Trophoblast cell (in vitro differentiated cells and primary cell): ENCODE measurements at places on chromosomes 4 and X.

DNA sequence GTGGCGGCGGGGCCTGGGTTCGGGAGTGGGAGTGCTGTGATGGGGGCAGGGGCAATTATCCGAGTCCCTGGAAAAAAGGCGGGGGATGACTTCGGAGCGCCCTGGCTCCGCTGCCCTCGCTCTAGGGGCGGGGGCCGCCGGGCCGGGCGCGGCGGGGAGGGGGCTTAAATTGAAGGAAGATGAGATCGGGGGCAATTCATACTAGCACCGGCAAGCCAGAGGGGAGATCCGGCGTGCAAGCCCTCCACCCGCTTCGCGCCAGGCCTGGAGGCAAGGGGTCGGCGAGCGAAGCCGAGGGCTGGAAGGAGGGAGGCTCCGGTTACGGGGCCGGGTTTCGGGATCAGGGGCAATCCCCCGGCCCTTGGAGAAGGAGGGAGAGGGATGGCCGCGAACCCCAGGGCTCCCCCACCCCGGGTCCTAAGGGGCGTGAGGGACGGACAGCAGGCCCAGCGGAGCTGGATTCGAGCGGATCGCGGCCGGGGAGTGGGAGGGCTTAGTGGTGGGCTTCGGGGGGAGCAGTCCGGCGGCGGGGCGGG, 1.2 kb downstream of the BCORL1 start:
- no peak for DNase-seq

DNA sequence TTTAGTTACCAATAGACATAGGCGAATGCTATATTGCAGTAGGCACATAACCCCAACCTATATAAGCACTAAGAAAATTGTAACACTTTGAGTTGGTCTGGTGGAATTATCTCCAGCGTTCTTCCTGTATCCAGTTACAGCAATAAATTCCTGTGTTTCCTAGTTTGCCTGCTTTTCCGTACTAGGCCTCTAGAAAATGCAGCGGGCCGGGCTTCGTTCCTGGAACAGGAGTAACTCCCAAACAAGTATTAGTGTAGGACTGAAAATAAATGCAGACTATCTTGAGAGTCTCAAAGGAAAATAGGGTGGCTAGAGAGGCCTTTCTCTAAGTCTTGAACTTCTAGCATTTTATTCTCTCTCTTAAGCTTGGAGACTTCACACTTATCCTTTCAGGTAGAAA, 159.8 kb downstream of the OR13H1 start:
- peak; percentile 12 for DNase-seq

- peak; percentile 21 for DNase-seq
Observed at GRCh38 chr4:88526221-88526815, 2.7 kb upstream of the PYURF start.

GRCh38 chr4:140172960-140173359, 19.0 kb upstream of the MAML3 start:
- DNase-seq: peak; percentile 64

- peak; percentile 60 for DNase-seq
Observed at GRCh38 chr4:83285055-83285407, 433 bp upstream of the COQ2 start.

GRCh38 chr4:48133669-48134068, 381 bp downstream of the TXK start:
- DNase-seq: no peak

DNA sequence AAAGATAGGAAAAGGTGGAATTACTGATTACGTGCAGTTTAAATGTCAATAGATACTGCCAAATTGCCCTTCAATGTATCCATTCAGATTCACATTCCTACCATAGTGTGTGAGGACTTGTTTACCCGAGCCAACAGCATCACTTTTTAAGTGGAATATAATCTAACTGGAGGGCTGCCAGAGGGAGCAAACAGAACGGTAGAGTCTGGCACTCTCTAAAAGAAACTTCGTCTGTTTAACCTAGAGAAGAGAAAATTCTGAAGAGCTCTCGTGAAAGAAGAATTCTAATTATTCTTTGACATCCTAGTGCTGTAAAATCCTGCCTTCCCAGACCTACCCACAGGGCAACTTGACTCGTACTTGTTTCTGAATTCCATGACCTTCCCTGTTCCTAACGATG, 23.2 kb downstream of the SMIM43 start:
- DNase-seq: no peak

DNA sequence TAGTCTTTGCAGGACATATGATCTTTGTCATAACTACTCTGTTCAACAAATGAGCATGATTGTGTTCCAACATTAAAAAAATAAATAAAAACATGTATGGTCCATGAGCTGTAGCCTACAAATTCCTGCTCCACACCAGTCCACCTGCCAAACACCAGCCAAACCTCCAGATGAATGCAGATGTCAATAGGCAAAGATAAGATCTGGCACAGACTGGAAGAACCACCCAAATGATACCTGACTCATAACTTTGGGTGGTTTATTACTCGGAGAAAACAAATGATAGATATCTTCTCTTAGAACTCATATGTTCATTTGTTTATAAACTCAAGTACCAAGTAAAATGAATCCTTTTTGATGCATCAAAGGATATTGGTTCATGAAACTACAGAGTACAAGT, 425.1 kb downstream of the GBA3 start:
- DNase-seq: no peak

- DNase-seq: no peak
Observed at GRCh38 chrX:29541038-29541437, 674.3 kb upstream of the MAGEB2 start.

DNA sequence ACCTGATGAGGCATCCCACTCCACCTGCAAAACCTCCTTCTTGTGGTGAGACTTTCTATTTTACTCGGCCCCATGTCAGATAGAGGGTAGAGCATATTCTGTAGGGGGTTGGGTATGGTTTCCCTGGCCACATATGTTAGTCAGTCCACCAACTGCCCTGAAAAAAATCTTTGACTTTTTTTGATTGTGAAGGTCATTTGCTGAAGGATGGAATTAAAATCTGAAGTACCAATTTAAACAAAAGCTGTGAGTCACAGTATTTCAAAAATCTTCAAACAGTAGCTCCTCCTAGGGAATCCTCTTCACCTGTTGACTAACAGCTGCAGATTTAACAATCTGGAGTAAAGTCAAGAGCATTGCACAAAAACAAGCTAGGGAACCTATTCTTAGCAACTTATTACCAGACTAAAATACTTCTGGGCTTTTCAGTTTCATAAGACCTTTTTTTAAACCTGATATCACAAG, 8.0 kb upstream of the CCDC110 start:
- peak; percentile 9 for DNase-seq

- DNase-seq: no peak
Observed at GRCh38 chr4:125191232-125191631, 123.5 kb upstream of the FAT4 start.

DNA sequence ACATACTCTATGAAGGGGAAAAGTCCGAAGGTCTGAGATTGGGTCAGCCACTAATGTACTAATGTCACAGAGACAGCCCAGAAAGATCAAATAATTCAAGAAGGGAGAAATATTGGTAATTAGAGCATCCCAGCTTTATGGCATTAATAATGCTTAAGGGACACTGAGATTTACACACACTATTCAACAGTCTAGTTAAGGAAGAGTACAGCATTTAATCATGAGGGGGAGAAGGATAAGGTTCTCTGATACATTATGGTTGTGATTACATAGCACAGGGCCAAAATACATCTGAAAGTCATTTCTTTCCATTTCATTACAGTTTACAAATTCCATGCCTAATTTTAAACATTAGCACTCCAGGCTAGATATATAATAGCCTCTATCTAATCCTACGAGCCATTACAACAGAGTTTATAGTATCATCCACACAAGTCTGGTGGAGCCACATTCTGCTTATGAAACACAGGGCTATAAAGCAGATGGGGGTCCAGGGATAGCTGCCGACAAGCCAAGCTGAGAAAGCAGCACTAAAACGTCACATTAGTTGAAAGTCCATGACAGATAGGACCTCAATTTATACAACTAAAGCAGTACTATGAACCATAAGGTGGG, 108.0 kb upstream of the GRIA3 start:
- DNase-seq: no peak

DNA sequence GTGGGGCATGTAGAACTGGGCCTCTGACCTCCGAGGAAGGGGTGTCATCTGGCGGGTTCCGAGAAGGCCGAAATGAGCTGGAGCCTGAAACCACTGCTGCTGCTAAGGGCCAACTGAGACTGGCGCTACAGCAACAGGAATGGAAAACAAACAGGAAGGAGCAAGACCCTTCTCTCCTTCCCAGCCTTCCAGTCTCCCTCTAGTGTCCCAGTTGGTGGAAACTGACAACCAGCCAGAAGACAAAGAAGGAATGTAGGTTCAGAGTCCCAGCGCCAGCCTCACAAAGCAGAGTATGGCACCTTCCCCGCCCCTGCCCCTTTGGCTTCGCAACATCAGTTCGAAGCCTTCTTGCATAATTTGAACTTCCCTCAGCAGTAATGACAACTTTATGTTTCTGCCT, 24.4 kb upstream of the PDZD4 start:
- DNase-seq: no peak

DNA sequence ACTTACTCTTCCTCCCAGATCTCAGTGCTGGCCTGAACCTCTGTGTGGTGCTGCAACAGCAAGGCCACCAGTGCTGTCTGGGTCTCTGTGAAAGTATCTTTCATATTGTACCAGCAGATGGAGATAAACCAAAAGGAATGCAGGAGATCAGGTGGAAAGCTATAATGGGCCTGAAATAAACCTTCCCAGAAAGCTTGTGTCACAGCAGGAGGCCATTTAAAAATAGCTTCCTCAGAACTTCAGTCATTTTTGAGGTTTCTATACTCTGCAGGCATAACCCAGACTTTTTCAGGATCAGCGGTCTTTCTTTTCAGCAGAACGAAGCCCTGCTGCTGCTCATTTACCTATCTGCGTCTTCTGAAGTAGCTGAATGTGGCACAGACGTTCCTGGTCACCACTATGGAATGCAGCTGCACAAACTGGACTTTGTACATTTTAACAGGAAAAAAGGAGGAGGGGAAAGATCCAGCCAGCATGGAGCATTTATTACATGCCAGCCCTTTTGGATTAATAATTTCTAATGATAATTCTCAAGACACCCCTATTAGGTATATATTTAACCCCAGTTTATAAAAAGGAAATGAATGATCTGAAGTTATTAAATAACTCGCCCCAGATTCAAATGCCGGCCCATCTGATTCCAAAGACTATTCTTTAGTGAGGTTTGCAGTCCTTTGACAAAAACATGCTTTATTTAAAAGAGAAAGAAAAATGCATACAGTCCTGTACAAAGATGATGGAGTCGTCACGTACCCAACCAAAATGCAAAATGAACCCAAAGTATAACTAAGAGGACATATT, 119.7 kb downstream of the NFKB1 start:
- peak; percentile 79 for DNase-seq

DNA sequence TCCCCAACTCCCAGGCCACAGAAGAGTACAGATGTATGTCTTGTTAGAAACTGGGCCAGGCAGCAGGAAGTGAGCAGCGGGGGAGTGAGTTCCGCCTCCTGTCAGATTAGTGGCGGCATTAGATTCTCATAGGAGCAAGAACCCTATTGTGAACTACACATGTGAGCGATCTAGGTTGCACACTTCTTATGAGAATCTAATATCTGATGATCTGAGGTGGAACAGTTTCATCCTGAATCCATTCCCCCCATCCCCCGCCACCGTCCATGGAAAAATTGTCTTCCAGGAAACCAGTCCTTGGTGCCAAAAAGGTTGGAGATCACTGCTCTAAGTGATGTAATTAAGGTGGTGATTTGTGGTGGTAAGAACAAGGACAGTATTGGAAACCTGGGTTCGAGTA, 24.5 kb upstream of the NEXMIF start:
- no peak for DNase-seq

- DNase-seq: peak; percentile 43
Observed at GRCh38 chr4:164904336-164904735, 27.4 kb downstream of the APELA start.

- DNase-seq: no peak
Observed at GRCh38 chr4:189278597-189279165, 662.0 kb upstream of the FRG1 start.

DNA sequence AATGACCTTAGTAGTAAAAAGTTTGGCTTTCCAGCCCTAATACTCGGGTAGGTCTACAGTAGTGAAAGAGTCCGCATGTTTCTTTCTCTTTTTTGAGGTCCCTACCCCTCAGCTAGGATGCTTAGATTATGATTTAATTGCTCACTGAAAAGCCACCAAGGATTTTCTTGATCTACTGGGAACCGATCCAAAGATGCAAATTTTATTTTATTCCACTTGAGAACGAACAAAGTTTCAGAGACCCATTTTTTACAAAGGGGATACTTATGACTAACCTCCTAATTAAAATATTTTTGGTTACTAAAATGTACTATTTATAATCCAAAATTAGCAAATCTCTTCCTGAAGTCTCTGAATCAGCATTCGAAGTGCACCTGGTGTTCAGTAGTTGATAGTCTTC, 14.3 kb upstream of the PDHA2 start:
- DNase-seq: no peak

GRCh38 chrX:46582325-46582724, 8.8 kb downstream of the CHST7 start:
- no peak for DNase-seq

DNA sequence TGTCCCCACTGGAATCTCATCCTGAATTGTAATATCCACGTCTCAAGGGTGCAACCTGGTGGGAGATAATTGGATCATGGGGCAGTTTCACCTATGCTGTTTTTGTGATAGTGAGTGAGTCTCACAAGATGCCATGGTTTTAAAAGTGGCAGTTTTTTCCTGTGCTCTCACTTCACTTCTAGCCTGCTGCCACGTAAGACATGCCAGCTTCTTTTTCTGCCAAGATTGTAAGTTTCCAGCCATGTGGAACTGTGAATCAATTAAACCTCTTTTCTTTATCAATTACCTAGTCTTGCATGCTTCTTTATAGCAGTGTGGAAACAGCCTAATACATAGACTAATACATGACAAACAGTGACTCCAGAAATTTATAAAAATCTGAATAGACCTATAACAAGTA, 1131.8 kb downstream of the PCDH7 start:
- DNase-seq: no peak

- DNase-seq: no peak
Observed at GRCh38 chr4:28350485-28350884, 1489.8 kb downstream of the STIM2 start.

GRCh38 chr4:7414736-7415510, 19.8 kb downstream of the PSAPL1 start:
- no peak for DNase-seq

- DNase-seq: no peak
Observed at GRCh38 chr4:87209182-87209581, 11.2 kb downstream of the KLHL8 start.

DNA sequence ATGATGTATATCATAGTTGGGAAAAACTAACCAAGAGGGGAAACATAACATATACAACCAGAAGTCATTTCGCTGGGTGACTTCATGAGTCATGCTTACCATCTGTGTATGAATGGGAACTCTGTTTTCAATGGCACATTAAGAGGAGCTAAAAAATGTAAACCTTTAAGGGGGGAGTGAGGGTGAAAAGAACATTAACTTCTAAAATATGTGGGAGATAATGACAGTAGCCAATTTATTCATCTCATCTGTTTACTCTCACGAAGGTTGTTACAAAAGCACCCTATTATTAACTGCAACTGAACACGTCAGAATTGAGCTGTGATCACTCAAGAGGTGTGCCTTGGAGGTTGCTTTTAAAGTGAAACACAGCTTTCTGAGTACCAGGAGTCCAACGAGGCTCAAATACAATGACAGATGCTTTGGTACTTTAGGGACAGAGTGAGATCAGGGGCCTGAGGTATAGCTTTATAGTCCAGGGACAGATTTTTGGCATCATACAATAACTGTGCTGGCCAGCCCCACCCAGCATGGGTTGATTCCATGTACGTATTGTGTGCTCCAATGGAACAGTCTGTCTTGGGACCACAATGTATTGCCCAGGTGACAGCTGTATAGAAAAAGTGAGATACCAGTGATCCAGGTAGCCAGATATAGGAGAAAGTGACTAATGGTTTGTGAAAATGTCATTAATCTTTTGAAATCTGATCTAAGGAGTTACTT, 107.3 kb downstream of the AMMECR1 start:
- no peak for DNase-seq
